A549 treated with dexamethasone at 1 μM for 4 hours (cell line): ENCODE measurements at places on chromosomes 4 and X. TPM values are rescaled to one million over a fixed set of nuclear protein-coding genes. Genes with fewer than 3 reads are reported as not detected.

The KLHL13 gene
- 0.28 to 0.47 TPM (median 0.31 TPM) in 5 replicates for total RNA-seq

The BRS3 gene
- not detected in 5 replicates for total RNA-seq

The SATL1 gene
- total RNA-seq, result 0.02 to 0.03 TPM in 2 of 5 replicates, not detected in the others

The DMRTC1 gene
- not detected in 5 replicates for total RNA-seq
